ENCODE measurements at places on chromosomes 1 and 21.
A peak's percentile ranks its signal among the peaks of the same experiment; 100 is the strongest.

GRCh38 chr1:163877016-163877415 lies 555.3 kb downstream of the NUF2 start:
- no peak overlapping the region for H3K27ac ChIP-seq
- no peaks in the 10 kb centered on the region for H3K27me3 ChIP-seq
- peaks cover 8% of the 10 kb centered on the region for H3K4me1 ChIP-seq
- peak; percentile 8 for DNase-seq
- H3K36me3 ChIP-seq: no peaks in the 10 kb centered on the region
- no peak overlapping the region for H3K4me3 ChIP-seq

DNA sequence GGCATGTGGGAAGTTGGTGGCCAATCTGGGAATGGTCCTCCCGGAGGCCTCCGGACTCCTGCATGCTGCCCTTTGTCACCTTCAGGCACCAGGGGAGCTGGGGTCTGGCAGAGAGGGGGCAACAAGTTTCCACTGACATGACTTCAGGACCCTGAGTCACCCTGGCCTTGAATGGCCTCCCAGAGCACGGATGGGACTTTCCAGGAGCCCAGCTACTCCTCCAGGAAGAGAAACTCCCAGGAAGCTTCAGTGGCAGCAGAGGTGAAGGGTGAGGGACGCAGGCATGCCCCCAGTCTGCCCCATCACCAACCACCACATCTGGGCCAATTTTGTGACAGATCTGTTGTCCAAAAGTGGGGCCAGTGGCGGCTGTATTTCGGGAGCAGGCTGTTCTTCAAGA lies 55.9 kb upstream of the WASF2 start:
- no peaks in the 10 kb centered on the region for H3K27me3 ChIP-seq
- H3K36me3 ChIP-seq: peaks cover 32% of the 10 kb centered on the region
- peak overlapping the region; percentile 55 for H3K27ac ChIP-seq
- DNase-seq: no peak
- peaks cover 34% of the 10 kb centered on the region for H3K4me1 ChIP-seq

GRCh38 chr1:218480588-218481099 lies 135.5 kb downstream of the TGFB2 start:
- H3K27ac ChIP-seq: peak overlapping the region; percentile 91
- peak; percentile 98 for DNase-seq
- peaks cover 17% of the 10 kb centered on the region for H3K4me1 ChIP-seq
- no peaks in the 10 kb centered on the region for H3K27me3 ChIP-seq
- H3K4me3 ChIP-seq: no peak overlapping the region

DNA sequence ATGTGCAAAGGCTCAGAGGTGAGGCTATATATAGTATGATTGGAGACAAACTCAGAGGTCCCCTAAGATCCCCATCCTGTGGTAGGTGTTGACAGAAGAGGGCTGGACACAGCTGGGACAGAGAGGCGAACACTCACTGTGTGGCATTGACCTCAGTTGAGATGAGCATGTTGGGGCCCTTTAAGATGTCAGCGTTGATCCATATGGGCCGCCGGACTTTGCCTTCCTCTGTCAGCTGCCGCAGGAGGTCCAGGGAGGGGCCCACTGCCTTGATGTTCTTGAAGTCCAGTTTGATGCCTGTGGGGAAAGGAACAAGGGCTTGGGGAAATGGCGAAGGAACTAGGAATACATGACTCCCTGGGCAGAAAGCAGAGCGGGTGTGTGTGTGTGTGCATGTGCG lies 8.8 kb downstream of the FAM151A start:
- H3K4me3 ChIP-seq: no peak overlapping the region
- H3K27ac ChIP-seq: no peak overlapping the region
- DNase-seq: no peak
- H3K4me1 ChIP-seq: no peaks in the 10 kb centered on the region

DNA sequence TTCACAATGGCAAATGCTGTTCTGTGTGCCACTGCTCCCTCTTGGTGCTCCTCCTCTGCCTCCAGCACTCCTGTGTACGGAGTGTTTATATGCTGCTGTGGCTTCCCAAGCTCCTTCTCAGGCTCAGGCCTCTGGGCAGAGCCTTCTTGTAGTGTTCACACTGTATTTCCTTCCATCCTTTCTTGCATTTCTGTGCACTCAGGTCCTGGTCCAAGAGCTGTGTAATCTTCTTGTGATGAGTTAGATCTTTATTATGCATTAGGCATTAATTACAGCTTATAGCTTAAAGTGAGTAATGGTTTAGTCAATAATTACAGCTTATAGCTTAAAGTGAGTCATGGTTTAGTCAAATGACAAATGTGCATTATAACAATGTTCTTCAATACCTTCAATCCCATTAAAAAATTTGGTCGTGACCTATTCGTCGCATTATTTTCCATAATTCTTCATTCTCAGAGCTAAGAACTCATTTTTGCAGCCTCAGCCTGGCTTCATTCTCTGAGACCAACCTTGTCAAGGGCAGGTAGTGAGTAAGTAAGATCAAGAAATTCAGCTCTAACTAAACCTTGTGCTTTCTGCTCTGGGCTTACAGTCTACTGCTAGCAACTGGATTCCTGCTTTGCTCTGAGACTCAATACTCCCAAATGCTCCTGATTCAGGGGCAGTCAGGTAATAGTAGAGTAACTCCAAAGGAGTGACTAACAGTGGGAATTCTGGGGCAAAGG lies 154.5 kb upstream of the SPAG17 start:
- no peak overlapping the region for H3K27ac ChIP-seq
- no peaks in the 10 kb centered on the region for H3K4me1 ChIP-seq
- H3K4me3 ChIP-seq: no peak overlapping the region
- DNase-seq: no peak
- no peaks in the 10 kb centered on the region for H3K36me3 ChIP-seq

- DNase-seq: no peak
- H3K27me3 ChIP-seq: no peaks in the 10 kb centered on the region
- no peaks in the 10 kb centered on the region for H3K36me3 ChIP-seq
Measured at GRCh38 chr1:209624558-209625549, 27.4 kb downstream of the LAMB3 start.

DNA sequence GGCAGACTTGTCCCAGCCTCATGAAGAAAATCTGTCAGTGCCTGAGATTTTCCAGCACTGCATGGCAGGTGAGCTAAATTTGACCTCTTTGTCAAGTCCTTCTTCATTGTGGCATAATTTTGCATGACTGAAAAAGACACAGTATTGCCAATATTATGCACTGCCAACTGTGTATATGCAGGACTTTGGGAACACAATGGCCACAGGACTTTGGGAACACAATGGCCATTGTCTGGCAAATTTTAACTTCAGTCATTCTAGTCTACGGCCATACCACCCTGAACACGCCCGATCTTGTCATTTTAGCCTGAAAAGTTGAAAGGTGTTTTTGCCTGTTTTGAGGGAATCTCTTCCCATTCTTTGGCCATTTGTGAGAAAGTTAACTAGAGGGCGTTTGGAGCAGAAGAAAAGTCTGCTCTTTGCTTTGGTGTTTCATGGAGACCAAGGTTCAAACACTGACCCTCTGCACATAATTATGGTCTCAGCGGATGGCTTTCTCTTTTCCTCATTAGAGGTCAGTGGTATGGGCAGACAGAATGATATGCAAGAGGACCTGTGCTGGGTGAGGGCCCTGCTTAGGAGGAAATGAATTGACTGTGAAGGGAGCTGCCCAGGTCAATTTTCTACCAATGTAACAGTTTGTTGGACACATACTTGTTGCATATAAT lies 72.4 kb upstream of the NEK7 start:
- H3K4me3 ChIP-seq: no peak overlapping the region
- no peaks in the 10 kb centered on the region for H3K4me1 ChIP-seq
- no peak for DNase-seq
- H3K36me3 ChIP-seq: no peaks in the 10 kb centered on the region
- H3K27me3 ChIP-seq: no peaks in the 10 kb centered on the region

GRCh38 chr21:33767236-33767635 lies 124.9 kb downstream of the ITSN1 start:
- peaks cover 3% of the 10 kb centered on the region for H3K36me3 ChIP-seq
- peak; percentile 72 for DNase-seq
- no peak overlapping the region for H3K4me3 ChIP-seq
- H3K4me1 ChIP-seq: peaks cover 4% of the 10 kb centered on the region
- no peaks in the 10 kb centered on the region for H3K27me3 ChIP-seq

DNA sequence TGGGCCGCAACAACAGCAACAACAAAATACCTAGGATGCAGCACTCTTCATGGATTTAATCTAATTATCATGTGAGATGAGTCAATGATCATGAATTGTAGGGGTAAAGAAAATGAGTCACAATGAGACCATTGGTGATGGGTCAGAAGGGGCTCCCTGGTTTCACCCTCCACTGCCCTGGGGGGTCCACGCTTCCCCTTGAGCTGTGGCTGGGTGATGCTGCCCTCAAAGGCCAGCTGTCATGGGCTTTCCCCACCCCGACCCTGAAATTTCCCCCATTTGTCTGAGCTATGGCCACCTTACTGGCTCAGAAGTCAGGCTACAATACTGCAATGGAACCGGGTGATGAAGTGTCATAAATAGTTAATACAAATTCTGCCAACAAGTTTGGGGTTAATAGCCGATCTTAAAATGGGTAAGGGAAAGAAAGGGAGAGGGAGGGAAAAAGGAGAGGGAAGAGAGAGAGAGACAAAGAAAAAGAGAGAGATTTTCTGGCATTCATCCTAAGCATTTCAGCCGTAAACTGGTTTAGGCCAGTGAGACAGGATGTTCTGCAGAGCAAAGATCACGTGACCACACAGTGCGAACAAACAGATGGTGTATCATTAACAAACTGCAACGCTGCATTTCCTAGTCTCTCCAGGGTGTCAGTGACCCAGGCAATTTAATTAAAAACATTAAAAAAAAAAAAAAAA lies 143.4 kb upstream of the ERRFI1 start:
- H3K4me1 ChIP-seq: peaks cover 9% of the 10 kb centered on the region
- DNase-seq: peak; percentile 96
- H3K4me3 ChIP-seq: no peak overlapping the region
- H3K27me3 ChIP-seq: no peaks in the 10 kb centered on the region
- H3K36me3 ChIP-seq: no peaks in the 10 kb centered on the region

GRCh38 chr1:154999571-155000410 lies 2.8 kb upstream of the ZBTB7B start:
- no peaks in the 10 kb centered on the region for H3K27me3 ChIP-seq
- H3K4me1 ChIP-seq: peaks cover 22% of the 10 kb centered on the region
- H3K27ac ChIP-seq: peak overlapping the region; percentile 47
- DNase-seq: peak; percentile 11
- H3K36me3 ChIP-seq: no peaks in the 10 kb centered on the region
- peak overlapping the region; percentile 86 for H3K4me3 ChIP-seq

- H3K36me3 ChIP-seq: no peaks in the 10 kb centered on the region
- no peaks in the 10 kb centered on the region for H3K4me1 ChIP-seq
- DNase-seq: no peak
- no peak overlapping the region for H3K27ac ChIP-seq
- H3K4me3 ChIP-seq: no peak overlapping the region
Measured at GRCh38 chr21:28263974-28264373, 728.7 kb downstream of the LTN1 start.

DNA sequence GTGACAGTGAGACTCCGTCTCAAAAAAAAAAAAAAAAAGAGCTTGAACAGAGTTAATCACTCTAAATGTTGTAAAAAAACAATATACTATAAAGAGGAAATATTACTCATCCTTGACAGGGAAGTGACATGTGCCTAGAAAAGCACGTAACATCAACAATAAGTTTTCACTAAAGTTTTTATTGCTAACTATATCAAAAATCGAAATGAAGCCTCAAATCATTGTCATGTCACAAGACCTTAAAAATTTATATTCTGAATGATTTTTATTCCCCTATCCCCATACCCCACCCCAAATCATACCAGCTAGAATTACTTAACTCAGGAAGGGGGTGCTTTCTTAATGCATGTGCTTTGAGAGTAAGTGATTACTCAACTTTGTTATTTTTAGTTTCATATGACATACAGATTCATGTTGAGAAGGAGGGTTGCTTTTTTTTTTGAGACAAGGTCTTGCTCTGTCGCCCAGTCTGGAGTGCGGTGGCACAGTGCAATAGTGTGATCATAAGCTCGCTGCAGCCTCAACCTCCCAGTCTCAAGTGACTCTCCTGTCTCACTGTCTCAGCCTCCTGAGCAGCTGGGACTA lies 53.6 kb upstream of the MUTYH start:
- no peak overlapping the region for H3K4me3 ChIP-seq
- H3K27me3 ChIP-seq: no peaks in the 10 kb centered on the region
- DNase-seq: no peak
- no peaks in the 10 kb centered on the region for H3K4me1 ChIP-seq
- H3K36me3 ChIP-seq: no peaks in the 10 kb centered on the region

DNA sequence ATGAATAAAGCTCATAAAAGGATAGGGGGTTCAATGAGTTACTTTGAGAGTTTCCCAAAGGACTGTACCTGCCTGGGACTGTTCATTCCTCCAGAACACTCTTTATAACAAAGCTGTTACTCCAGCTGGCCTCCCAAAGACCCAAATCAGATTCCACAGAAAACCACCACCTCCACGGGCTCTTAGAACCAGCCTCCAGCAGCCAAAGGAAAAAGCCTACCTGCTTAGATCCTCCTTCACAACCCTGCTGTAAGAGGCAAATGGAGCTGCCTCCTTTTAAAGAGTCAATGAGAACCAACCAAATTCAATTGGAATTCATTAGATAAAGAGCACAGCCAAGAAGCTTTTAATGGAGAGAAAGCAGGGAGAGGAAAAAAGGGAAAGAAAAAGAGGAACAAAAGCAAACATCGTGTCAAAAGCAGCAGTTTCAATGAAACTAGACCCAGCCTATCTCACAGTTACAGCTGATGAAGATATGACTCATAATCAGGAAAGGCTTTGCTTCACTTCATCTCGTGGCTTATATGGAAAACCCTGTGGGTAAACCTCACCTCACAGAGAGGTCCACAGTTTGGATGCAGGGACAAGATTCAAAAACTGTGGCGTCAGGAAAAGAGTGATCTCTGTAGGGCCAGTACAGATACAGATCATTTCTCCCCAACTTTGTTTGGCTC lies 27.8 kb upstream of the FMO4 start:
- DNase-seq: peak; percentile 36
- H3K4me1 ChIP-seq: no peaks in the 10 kb centered on the region
- H3K27ac ChIP-seq: no peak overlapping the region
- no peaks in the 10 kb centered on the region for H3K36me3 ChIP-seq

DNA sequence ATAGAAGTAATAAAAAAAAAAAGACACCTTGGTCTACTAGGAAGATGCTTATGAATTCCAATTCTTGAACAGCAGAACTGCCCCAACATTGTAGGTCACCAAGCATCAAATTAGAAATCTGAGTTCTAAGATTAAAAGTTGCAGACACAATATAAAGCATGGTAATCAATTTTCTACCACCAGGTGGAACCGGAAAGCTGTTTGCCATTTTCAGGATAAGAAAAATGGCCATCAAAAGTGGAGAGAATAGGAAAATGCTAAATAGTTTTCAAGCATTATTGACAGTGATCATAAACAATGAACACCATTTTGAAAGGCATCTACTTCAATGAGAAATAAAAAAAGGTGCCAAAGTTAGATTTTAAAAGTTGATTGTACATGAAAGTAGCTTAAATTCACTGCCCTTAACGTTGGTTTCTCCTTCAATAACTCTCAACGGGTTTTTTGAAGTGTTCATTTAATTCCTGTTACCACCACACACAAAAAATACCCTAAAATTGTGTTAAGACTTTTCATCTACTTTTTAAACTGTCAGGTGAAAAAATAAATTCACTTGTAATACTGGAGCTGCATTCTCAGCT lies 252.9 kb downstream of the KCNT2 start:
- H3K4me1 ChIP-seq: no peaks in the 10 kb centered on the region
- H3K27ac ChIP-seq: no peak overlapping the region
- peak; percentile 24 for DNase-seq
- no peaks in the 10 kb centered on the region for H3K27me3 ChIP-seq
- H3K36me3 ChIP-seq: no peaks in the 10 kb centered on the region
